H4 (cell line): ENCODE measurements at places on chromosomes 6 and 20. TPM values are rescaled to one million over a fixed set of nuclear protein-coding genes. Genes with fewer than 3 reads are reported as not detected.

DNA sequence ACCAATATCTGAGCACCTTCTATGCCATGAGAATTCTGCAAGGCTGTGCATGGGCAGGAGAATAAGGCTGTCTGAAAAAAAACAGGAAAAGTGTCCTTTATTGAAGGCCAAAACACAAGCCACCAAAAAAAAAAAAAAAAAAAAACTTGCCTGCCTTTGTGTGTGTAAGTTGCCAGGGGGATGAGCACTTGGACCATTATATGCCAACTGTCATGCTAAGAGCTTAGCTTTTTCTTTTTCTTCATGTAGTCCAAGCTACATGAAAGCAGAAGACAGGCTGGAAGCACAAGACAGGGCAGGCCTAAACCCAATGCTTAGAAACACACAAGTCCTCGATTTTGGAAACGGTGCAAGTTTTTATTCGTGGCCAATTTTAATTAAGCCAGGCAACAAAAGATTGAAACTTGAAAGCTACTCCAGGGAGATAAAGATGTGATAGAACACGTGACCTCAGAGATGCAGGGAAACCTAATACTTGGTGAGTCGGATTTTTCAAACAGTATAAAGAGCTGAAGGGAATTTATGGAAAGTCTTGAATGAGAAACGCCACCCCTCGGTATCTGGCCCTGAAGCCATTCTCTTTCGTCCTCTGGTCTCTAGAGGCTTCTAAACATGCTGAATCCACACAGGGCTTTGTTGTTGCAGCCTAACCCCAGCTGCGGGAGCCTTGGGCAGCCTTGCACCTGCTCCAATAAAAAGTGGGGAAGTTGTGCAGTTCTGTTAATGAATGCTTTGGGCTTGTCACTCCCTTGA is 8.6 kb downstream of the BMP7 start:
- no peak for DNase-seq

- DNase-seq: no peak
Measured at GRCh38 chr20:32510601-32511357, 74.4 kb downstream of the NOL4L start.

The FOXQ1 gene
- total RNA-seq: 0.52 and 0.90 TPM in 2 replicates

DNA sequence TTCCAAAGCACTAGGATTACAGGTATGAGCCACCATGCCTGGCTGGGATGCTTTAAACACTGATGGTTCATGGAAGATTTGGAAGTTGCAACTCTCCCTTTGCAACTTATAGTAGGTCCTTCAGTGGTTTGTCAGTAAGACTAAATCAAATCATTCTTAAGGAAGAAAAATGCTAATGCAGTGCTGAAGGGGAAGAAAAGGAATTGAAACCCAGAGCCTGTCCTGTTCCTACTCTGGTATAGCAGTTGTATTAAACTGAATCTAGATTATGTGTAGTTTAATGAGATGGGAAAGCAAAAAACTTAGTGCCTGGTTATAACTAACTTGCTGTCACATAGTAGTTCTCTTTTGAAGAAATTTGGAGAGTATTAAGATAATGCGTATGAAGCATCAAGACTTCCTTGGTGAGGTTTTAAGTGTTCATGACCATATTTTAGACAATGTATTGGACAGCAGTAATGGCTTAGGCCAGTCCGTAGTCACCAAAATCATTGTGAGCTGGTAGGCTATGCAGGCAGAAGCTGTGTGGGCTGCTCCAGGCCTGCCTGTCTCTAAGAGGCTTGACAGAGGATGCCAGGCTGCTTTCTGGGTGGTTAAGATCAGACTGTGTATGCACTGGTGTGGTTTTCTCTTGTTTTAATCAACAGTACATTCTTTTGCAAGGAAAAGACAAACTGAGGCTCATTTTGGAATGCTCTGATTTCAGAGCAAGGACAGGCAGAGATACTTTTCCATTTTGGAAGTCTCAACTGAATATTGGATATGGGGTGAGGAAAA is 14.0 kb downstream of the PAQR8 start:
- no peak for DNase-seq

The PPP1R11 gene
- 57.8 and 68.7 TPM in 2 replicates for total RNA-seq

The POU5F1 gene
- total RNA-seq: not detected in 2 replicates

The TCP11 gene
- 0.14 TPM in 1 of 2 replicates, not detected in the other for total RNA-seq

- no peak for DNase-seq
Measured at GRCh38 chr6:143283887-143284645, 166.4 kb downstream of the ADAT2 start.

The CD109 gene
- total RNA-seq: 16.8 and 22.9 TPM in 2 replicates

DNA sequence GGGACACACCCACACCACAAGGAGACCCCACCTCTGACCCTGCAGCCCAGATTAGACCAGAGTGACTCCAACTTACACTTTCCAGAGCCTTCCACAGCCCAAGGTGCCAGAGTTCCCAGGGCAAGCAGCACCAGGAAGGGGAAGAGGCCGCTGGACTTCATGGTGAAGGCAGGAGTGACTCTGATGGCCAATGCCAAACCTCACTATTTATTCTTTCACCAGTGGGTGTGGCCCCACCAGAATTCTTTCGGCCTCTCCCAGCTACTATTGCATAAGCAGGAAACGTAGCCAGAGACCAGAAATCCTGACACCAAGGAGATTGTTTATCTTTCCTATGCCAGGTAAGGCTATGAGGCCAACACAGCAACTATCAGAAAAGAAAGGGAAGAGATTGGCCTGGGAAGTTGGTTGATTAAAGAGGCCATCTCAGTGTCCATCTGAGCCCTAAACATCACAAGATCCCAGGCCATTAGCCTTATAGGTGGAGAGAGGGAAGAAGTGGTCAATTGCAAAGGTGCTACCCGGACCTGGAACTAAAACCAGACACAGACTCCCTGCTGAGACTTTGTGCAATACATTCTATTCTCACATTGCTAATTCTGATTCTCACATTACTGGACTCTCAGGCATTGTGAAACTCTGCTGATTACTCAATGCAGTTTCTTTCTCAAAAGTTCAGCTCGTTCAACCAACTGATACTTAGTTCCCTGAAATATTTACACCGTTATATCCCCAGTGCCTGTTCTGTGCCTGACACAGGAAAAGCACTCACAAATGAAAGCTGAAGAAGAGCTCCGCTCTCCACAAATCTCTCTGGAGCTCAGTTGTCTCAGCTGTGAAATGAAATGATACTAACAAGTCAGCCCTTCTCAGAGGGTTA is at the start of gene SLPI:
TSS of gene SLPI (minus strand) at position 182 of the 880 bp plus-strand sequence. CDS start at position 161, 21 bp downstream.
- peak; percentile 82 for DNase-seq

GRCh38 chr6:22001396-22002027 is 295.3 kb downstream of the PRL start:
- DNase-seq: no peak

DNA sequence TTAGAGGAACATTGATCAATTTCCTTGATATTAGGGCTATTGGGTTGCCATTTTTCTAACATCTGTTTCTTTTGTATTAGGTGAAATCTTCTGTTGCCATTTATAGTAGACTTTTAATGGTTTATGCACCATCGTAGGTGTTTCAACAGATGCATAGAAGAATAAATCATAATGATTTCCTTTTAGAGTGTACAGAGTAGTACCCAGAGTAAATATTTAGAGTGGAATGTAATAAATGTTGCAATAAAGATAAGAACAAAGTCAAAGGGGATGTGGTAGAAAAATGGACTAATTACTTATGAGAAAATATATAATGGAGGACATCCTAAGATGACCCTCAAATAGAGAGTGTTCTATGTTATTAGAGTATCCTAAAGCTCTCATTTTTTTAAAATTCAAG is 643.0 kb upstream of the CITED2 start:
- no peak for DNase-seq

The RHAG gene
- not detected in 2 replicates for total RNA-seq

DNA sequence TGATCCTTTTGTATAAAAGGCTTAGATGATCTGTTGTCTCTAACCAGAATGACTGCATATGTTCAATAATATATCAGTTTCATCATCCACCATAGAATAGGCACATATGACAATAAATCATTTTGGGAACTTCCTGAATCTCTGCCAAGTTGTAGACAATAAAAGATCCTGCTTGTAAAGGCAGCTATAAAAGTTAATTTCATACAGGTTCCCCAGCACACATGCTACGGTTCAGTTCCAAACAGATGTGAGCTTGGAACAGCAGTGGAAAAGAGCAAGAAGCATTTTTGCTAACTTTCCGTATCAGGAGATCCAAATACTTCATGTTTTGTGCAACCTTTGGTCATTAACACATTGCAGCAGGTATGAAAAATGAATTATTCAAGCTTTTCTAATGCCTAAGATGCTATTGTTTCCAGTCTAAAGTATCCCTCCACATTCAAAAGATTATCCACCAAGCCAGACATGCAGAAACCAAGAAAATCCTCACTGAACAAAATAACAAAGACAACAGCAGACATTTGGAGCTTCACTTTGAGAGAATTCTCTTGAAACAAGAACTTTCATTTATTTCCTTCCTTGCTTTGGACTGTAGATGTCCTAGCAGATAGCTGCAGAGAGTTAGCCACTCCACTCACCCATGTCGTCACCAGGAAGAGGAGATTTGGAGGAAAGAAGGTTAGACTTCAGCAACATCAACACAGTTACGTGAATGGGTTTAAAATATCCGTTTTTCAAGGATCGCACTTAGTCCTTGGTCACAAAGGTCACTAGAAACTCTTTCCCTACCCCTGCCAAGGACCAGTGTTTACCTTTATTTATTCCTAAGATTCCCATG is 453.5 kb upstream of the JARID2 start:
- DNase-seq: no peak

DNA sequence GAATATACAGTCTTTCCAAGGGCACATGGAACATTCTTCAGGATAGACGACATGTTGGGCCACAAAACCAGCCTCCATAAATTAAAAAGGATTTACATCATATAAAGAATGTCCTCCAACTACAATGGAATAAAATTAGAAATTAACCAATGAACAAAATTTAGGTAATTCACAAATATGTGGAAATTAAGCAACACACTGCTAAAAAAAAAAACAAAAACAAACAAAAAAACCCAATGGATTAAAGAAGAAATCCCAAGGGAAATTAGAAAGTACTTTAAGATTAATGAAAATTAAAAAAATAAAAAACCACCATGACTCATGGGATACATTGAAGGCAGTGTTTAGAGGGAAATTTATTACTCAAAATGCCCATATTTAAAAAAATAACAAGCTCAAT is 21.4 kb upstream of the NT5E start:
- DNase-seq: no peak

- no peak for DNase-seq
Measured at GRCh38 chr6:102717737-102718456, 1324.4 kb downstream of the GRIK2 start.

The SAMHD1 gene
- total RNA-seq: 23.9 and 24.4 TPM in 2 replicates

DNA sequence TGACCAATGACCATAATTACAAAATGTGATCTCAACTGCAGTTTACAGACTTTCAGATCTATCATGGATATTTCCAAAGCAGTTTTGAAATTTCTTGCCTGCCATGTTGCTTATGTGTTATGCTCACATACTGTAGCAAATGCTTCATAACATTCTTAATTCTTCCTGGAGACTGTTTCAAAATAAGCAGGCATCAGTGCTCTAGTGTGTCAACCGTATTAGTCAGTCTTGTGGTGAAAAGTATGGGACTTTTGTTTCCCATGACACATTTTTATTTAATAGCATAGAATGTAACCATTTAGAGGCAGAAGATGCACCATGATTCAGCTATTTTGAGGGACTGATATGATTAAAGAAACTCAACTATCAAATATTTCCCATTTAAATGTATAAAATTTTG is 1.7 kb downstream of the POPDC3 start:
- peak; percentile 50 for DNase-seq

DNA sequence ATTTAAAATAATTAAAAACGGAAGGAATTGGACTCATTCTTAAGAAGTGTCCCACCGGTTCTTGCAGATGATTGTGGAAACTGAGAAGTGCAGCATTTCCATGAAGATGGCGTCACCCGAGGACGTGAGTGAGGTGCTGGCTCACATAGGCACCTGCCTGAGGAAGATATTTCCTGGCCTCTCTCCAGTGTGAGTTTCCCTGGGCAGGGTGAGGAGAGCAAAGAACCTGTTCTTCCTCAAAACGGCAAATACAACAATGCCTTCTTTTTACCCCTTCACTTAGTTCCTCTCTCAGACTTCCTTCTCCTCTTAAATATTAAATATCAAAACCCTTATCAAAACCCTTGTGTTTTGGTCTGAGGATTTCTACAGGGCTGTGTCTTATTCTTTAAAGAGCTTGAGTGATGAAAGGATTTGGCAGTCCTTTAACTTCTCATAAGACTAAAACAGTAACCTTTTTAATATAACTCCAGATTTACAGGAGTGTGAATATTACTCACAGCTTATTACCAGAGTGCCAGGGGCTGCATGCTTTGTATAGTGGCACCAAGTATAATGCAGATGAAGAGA is 156.3 kb downstream of the CARMIL1 start:
- DNase-seq: no peak

The AKAP12 gene
- 4.8 and 6.5 TPM in 2 replicates for total RNA-seq

GRCh38 chr20:23363257-23363649 is 1.3 kb downstream of the GZF1 start:
- DNase-seq: peak; percentile 2
